Endodermal cell (in vitro differentiated cells): ENCODE measurements at places on chromosomes 3 and 15. TPM values are rescaled to one million over a fixed set of nuclear protein-coding genes. Genes with fewer than 3 reads are reported as not detected.

BLM gene
- total RNA-seq, result 24.6 and 29.6 TPM in 2 replicates

SAXO2 gene
- 22.8 to 25.9 TPM (median 23.9 TPM) in 3 replicates for total RNA-seq

DNAH12 gene
- total RNA-seq, result 0.68 to 2.2 TPM (median 2.0 TPM) in 3 replicates

TNFAIP8L3 gene
- not detected in 3 replicates for total RNA-seq

HCN4 gene
- 0.28 to 0.82 TPM (median 0.80 TPM) in 3 replicates for total RNA-seq

B3GNT5 gene
- total RNA-seq, result 16.1 to 18.0 TPM (median 17.6 TPM) in 3 replicates

TAGLN3 gene
- 3.0 to 5.7 TPM (median 3.7 TPM) in 3 replicates for total RNA-seq

C3orf80 gene
- 0.24 to 0.47 TPM (median 0.46 TPM) in 3 replicates for total RNA-seq

CP gene
- total RNA-seq, result 0.53 to 1.1 TPM (median 0.84 TPM) in 3 replicates

RAD54L2 gene
- total RNA-seq, result 48.1 and 54.1 TPM in 2 replicates

EID1 gene
- 108 and 112 TPM in 2 replicates for total RNA-seq

SLC51A gene
- 1.9 to 3.7 TPM (median 2.4 TPM) in 3 replicates for total RNA-seq

PLOD2 gene
- total RNA-seq, result 35.8 and 37.9 TPM in 2 replicates

LRRC49 gene
- total RNA-seq, result 7.3 to 13.5 TPM (median 10.7 TPM) in 3 replicates

NANOGP8 gene
- total RNA-seq, result 1.5 to 12.3 TPM (median 2.1 TPM) in 3 replicates

ALDH1A3 gene
- 6.5 to 12.0 TPM (median 6.9 TPM) in 3 replicates for total RNA-seq

SPATA12 gene
- total RNA-seq, result 0.18 TPM in 1 of 2 replicates, not detected in the other

C3orf85 gene
- not detected in 2 replicates for total RNA-seq

FBXL2 gene
- total RNA-seq, result 15.3 to 18.2 TPM (median 15.6 TPM) in 3 replicates

CFAP44 gene
- 0.66 to 1.7 TPM (median 1.1 TPM) in 3 replicates for total RNA-seq

EFL1 gene
- total RNA-seq, result 41.9 and 42.0 TPM in 2 replicates

CACNA2D3 gene
- 0.15 to 0.42 TPM in 2 of 3 replicates, not detected in the other for total RNA-seq

NRG4 gene
- 0.95 and 1.3 TPM in 2 replicates for total RNA-seq

PAK6 gene
- total RNA-seq, result 6.6 to 9.4 TPM (median 7.7 TPM) in 3 replicates

SOX14 gene
- total RNA-seq, result 0.33 TPM in 1 of 3 replicates, not detected in the others

ZBED2 gene
- total RNA-seq, result not detected in 2 replicates

ARHGAP31 gene
- total RNA-seq, result 1.4 and 2.2 TPM in 2 replicates

P2RY1 gene
- total RNA-seq, result 7.0 to 7.6 TPM (median 7.4 TPM) in 3 replicates

CLSTN2 gene
- total RNA-seq, result 0.38 and 0.42 TPM in 2 replicates

PRR20G gene
- not detected in 3 replicates for total RNA-seq
